ENCODE measurements at places on chromosomes 3 and 15.

- DNase-seq, result no peak
Observed at GRCh38 chr15:83292317-83292716, 7.9 kb upstream of the BNC1 start.

- no peak for DNase-seq
Observed at GRCh38 chr15:91133511-91133910, 33.5 kb downstream of the SV2B start.

DNA sequence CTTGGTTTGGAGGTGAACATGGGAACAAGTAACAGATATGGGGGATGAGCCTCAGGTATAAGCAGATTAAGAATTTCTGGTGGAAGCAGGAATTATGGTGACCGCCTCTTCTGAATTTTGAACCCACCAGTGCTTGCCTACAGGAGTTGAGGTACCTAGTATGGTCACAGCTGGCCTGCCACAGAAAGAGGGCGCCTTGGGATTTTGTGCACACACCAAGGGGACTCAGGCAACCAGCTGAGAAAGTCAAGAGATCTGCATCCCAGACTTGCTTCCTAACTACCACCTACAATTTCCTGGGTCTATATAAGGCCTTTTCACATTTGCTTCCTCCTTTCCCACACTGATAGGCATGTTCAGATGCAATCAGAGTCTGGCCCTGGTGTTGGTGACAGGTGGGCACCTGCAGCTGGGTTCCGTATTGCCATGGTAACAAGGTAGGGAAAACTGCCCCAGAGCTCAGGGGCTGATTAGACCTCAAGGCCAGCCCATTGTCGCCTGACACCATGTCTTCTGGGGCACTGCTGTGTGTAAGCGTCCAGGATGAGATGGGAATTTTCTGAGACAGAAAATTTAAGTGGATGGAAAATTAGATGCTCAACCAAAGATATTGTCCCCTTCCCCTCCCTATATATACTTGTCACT, 75.9 kb upstream of the RASGRF1 start:
- DNase-seq, result no peak

DNA sequence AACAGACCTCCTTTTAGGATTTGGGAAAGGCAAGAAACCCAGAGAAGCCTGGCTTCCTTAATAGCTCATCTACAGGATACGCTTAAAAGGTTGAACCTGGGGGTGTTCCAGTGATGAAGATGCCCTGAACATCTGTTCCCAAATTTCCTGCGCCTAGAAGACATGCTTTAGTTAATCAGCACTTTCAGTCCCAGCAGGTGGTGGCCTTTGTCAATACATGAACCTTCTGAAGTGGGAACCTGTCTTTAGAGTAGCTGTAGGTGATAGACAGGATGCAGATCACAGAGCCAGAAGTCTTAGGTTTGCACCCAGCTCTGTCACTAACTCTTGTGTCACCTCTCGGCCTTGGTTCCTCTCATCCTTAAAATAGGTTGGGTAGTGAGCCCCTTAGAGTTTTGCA, 149.7 kb upstream of the SYNPR start:
- DNase-seq, result no peak

- no peak for DNase-seq
Observed at GRCh38 chr3:44104668-44105321, 136.9 kb upstream of the TOPAZ1 start.

DNA sequence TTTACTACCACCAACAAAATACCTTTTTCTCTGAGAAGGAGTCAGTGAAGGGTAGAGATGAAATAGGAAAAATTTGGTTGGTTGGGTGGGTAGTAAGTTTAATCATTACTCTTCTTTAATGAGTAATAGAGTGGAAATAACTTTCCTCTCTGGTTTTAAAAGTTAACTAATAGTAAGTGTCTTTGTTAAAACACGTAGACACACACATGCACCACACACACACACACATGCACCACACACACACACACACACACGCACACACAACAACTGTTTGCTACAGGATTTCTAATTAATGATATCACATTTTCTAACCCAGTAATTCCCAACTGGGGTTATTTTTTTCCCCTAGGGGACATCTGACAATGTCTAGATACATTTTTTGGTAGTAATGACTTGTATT, 84.1 kb downstream of the CHL1 start:
- no peak for DNase-seq

DNA sequence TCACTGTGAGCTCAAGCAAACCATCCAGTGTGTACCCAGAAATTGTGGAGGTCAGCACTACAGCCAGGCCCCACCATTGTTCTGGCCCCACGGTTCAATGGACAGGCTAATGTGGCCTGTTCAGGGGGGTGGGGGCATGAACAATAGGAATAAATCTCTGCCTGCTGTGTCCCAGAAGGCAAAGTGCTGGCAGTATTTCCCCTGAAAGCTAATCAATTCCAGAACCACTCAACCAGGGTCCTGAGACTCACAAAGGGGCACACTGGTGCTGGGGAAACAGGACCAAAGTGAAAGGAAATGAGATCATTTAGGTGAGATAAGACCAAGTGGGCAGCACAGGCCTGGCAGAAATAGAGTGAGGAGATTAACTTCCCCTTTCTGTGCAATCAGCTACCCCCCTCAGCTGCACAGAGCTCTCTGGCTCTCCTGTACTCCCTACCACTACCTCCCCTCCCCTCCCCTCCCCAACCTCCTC, 11.5 kb downstream of the CRYGS start:
- no peak for DNase-seq

GRCh38 chr3:109021556-109021955, 67.9 kb upstream of the GUCA1C start:
- no peak for DNase-seq

Measured in tibial artery (tissue), 4 donors.